ENCODE measurements at places on chromosomes 2 and 18.

DNA sequence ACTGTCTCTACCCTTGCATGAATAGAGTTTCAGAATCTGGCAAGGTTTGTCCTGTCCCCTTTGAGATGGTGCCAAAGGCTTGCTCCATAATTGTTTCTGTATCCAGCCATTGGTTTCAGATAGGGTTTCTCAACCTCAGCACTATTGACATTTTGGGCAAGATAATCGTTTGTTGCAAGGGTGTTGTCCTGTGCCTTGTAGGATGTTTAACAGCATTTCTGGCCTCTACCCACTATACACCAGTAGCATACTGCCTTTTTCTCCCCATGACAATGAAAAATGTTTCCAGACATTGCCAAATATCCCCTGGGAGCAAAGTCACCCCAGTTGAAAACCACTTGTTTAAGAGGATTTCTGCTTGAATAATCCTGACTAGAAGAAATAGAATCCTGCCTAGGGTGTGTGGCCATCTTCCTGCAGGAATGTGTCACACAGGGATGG lies 126.8 kb downstream of the CDC42EP3 start:
- no peak for DNase-seq

DNA sequence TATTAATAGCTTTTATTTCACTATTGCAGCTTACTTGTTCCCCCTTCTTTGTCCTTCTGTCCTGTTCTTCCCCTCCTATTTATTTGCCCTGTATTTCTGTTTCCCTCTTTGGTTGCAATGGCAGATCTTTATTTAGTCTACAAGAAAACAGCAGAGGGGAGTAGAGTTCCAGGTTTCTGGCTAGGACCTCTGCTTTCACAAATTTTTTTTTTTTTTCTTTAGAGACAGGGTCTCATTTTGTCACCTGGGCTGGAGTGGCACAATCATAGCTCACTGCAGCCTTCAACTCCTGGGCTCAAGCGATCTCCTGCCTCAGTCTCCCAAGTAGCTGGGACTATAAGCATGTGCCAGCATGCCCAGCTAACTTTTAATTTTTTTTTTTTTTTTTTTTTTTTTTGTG lies 188.1 kb upstream of the SPRED2 start:
- DNase-seq, result no peak

- no peak for DNase-seq
Observed at GRCh38 chr2:229003256-229003655, 267.8 kb downstream of the PID1 start.

DNA sequence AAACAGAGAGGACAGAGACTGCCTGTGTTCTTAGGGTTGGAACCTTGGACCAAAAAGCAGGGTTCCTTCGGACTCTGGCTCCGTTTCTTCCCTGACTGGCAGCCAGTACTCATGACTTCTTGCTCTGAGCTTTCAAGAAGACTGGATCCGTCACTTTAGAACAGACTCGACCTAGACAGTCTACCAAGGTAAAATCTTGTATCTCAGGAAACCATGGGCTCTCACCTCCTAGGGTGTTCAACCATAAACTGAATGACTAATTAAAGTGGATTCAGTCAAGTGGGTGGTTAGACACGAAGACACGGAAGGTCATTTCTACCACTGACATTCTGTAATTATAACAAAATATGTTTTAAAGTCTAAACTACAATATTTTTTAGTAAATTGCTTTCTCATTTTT lies 153.8 kb upstream of the SLC39A10 start:
- DNase-seq, result no peak

GRCh38 chr2:240503375-240503774 lies 54.4 kb downstream of the ANKMY1 start:
- DNase-seq, result no peak

- DNase-seq, result no peak
Observed at GRCh38 chr2:19357402-19358241, 801 bp downstream of the OSR1 start.

DNA sequence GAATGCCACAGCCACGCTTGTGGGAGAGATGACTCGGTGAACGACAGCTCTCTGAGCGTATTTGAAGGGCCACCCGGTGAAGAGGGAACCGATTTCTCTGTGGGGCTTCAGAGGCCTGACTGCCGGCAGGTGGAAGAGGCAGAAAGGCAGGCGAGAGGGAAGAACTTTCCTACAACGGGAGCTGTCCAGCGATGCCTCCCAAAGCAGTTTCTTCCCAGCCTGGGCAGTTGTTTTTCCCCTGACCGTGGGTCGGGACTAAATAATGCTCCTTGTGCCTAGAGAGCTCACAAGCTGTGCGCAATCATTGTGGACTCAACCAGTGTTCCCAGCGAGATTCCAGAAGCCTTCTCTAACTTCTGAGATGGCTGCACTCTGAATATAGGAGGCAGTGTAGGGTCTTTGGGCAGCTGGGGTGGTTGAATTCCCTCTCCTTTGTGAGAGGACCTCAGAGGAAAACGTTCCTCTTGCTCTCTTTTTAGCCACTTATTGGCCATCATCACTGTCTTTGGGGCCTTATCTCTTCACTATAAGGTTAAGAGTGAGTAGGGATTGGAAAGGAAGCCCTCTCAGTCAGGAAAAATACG lies 710 bp downstream of the SEC11C start:
- DNase-seq, result no peak

Measured in GM19239 (cell line).